Stimulated activated CD4-positive, alpha-beta T cell treated with anti-CD3 and anti-CD28 coated beads, Interleukin-15, amount 100 ng/mL, for 48 hours (primary cell): ENCODE measurements at places on chromosomes 3 and 15.

- DNase-seq, result no peak
Measured at GRCh38 chr3:54928046-54928770, at the start of gene LRTM1. Gene LRTM1 (minus strand): TSS chr3:54928059. CDS start chr3:54927911, 148 bp downstream.

DNA sequence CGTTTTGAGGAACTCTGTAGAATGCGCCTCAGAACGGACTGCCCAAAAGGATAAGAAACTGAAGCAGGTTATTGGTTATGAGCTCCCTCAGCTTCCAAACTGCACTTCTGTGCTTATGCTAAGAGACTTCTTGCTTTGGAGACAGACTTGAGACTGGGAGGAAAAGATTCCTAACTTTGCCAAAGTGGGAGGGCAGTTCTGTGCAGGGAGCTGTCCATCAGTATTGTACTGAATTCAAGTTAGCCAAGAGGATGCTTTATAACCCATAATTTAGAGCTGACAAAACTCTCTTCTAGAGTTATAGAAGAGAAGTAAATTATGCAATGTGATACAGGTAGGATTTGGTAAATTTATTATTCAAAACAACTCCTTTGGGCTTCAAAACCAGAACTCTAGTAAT, 519.8 kb upstream of the GBE1 start:
- DNase-seq, result no peak

GRCh38 chr3:66692766-66693150, 191.9 kb upstream of the LRIG1 start:
- DNase-seq, result no peak

DNA sequence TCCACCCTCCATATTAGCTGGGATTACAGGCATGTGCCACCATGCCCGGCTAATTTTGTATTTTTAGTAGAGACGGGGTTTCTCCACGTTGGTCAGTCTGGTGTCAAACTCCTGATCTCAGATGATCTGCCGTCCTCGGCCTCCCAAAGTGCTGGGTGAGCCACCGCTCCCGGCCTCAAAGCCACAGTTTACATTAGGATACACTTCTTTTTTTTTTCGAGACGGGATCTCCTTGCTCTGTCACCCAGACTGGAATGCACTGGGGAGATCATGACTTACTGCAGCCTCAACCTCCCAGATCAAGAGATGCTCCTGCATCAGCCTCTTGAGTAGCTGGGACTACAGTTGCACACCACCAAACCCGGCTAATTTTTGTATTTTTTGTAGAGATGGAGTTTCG, 2.5 kb upstream of the NR1D2 start:
- no peak for DNase-seq

DNA sequence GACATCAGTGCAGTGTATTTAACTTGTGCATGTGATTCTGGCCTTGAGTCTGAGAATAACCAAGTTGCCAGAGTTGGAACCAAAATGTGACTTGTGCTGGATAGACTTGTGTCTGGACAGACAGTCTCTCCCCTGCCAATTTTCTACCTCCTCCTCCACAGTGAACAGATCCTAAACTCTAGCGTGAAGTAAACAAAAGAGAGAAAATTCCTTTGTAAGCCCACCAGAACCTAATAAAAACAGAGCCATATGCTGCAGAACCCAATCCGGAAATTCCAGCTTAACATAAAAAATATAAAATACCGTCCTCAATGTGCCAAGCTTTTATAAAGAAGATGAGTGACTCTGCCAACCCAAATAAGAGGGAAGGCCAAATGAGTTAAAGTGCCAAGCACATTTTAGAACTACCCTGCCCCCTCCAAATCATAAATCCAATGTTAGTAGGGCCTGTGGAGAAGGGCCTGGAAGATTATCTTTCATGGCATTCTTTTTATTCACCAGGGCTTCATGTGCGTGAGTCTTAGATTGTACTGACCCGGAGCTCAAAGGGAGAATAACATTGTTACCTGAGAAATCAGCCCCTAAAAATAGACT, 344.6 kb upstream of the PROK2 start:
- DNase-seq, result no peak

DNA sequence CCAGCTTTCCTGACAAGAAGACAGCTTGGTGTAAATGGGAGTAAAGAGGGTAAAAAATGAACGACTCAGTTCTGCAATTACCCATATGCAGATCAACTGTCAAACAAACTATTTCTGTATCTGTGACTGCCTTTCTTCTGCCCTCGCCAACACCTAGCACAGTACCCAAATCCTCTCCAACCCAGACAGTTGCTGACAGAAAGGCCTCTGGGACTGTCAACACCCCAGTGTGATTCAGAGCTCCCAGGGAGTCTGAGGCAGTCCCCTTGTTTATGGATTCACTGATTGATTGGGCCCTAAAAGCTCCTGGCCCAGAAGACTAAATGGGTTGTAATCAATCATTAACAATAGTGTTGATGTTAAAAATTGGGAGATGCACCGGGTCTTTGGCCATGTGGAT, 20.2 kb downstream of the IL17RD start:
- no peak for DNase-seq

DNA sequence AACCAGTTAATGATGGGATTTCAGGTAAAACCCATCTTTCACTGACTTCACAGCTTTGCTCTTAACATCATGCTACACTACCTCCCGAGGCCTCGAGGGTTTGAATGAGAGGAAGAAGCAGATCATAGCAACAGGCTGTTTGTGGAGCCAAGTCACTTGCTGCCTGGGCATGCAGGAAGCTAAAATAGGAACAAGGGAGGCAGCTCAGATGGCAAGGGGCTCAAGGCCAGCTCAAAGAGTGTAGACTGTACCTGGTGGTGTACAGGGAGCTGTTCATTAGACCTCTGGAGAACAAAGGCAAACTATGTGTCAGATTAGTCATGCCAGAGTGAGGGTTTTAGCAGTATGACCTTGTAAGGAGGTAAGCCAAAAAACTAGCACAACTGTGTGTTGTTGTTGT, 28.8 kb downstream of the ARRDC4 start:
- no peak for DNase-seq

DNA sequence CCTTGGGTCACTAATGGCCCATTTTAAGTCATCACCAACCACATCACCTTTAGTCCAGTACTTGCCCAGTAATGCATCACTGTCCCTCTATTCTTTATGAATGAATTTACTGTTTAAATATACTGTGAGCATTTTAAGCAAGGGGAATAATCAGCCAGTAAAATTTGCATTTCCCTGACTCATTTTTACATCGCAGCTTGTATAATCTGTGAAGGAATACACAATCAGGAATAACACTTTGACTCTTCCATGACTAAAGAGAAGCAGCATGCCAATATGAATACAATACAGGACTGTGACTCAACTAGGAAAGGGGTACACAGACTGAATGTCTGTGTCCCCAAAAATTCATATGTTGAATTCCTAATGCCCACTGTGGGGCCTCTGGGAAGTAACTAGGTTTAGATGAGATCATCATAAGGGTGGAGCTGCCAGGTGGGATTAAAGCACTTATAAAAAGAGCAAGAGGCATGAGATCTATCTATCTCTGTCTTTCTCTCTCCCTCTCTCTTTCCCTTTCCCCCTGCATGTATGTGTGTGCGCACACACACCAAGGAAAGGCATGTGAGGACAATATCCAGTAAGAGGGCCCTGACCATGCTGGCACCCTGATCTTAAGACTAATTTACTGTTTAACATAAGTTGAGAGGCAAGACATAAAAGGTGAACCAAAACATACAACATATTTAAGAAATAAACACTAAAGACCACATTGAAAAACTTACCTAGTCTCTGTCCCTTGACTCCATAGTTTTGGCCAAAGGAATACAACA, 12.1 kb downstream of the B4GALT4 start:
- no peak for DNase-seq

DNA sequence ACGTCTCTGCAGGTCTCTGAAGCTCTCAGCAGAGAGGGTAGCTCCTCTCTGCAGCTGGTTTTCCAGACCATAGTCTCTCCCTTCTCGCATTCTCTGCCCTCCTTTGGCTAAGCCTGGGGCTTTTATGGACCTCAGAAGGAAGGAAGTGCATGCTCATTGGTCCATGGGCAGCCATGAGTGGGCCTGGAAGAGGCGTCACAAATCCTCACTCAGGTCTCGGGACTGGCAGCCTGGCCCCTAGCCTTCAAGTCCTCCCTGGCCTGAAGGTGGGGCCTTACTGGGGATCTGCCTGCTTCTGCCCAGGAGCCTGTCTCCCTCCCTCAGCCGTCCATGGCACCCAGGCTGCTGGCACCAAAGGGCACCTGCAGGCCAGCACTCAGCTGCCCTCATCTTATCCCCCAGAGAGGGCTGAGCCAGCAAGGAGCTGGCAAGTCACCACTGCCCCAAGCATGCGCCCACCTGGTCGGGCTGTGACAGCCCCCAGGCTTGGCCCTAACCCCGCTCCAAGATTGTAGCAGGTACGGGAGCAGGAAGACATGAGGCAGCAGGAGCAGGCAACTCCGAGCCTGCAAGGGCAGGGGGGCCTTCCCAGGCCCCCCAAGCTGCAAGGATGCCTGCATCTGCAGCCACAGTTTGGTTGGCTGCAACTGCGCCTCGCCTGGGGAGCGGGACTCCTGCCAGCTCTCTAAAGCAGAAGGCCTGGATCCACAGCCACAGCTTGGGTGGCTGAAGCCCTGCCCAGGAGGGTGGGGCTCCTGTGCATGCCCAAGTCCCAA, 37.4 kb downstream of the GHSR start:
- no peak for DNase-seq
